Activated naive CD8-positive, alpha-beta T cell treated with anti-CD3 and anti-CD28 coated beads, Interleukin-2, amount 50 U/mL, for 16 hours (primary cell): ENCODE measurements at places on chromosomes 5 and 9.

DNA sequence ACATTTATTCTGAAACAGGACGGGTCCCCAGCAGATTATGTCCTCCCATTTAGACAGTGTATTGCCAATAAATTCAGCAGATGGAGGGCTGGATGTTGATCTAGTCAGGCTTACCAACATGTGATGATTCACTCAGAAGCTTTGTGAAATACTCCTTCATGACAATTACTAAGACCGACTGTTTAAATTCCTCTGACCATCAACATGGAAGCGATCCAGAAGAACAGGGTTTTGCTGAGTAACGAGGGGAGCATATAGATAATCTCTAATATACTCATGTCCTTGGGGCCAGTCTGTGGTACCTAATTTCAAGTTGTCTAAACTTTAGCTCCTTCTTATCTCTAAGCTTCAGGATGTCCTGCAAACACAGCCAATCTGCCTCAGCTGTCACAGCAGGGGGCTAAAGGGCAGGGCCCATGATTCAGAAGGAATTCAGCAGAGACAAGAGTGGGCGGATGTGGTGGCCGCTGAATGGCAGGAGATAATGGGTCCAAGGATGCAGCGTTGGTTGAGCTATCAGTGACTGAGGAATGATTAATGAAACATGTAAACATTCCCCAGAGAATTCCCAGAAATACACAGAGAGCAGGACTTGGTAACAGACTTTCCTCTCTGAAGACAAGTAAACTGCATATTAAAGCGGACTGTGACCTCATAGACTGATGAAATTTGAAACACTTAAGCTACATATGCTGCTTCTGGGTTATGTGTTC, 109.4 kb downstream of the ANKRD55 start:
- DNase-seq = no peak

GRCh38 chr5:17156463-17156862, 61.0 kb upstream of the BASP1 start:
- no peak for DNase-seq

DNA sequence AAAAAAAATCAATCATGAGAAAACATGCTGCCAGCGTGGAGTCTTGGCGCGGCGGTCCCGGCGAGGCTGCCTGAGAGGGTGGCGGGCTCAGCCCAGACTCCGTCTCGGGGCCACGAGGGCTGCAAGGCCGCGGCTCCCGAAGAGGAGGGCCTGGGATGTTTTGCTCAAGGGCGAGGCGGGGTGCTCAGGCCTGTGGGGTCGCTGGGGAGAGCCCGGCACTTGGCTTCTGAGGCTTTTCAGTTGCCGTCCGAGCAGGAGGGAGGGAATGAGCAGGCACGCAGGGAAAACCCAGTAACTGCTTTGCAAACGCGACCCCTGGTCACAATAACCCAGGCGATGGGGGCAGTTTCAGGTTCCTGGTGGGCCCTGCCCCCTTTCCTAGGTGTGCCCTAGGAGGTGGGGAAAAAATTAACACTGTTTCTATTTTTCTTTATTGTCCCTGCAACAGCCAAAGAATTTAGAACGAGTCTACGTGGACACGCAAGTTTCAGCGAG, 3.2 kb upstream of the IRX2 start:
- DNase-seq = no peak

DNA sequence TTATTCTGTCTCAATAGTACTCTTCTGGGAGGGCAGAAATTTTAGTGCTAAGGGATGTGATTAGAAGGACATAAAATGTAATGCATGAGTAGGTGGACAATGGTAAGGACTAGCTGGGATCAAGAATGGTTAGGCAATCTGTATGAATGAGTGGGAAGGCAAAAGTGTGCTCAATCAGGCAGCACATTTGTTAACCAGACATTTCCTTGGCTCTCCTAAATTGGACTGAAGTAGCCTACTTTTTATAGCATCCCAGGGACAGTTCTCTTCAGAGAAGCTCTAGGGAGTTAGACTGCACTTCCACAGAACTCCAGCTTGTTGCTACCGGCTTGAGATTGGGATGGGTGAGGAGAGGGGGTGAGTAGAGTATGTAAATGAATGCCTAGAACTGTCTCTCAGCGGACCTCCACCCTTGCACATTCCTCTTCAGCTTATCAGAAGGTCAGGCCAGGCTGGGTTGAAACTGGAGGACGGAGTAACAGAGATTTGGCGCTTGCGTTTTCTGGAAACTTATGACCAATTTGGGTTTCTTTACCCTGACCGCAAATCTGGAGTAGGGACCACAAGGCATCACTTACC, 19.0 kb upstream of the ARL14EPL start:
- no peak for DNase-seq

DNA sequence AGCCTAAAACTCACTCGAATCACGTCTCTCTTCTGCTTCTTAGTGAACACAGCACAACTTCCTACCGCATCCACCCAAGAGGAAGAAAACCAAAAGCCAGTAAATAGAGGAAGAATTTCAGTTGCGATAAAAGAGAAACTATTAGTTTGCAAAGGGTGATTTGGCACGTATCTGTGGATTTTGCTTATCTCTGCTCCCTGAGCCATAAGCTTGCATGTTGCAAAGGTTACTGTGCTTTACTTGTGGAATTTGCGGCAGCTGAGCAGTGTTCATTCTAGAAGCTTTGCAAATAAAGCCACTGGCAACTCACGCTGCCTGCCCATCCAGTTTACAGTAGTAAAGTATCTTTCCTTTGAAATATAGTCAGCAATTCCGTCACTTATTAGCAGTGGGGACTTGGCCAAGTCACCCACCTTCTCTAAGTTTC, 149.0 kb upstream of the PCA3 start:
- no peak for DNase-seq
